NCI-H2029 (cell line): ENCODE measurements at places on chromosomes 6 and 20.
A peak's percentile ranks its signal among the peaks of the same experiment; 100 is the strongest.

GRCh38 chr20:32943490-32944052 is 60.7 kb downstream of the SUN5 start:
- DNase-seq: no peak

DNA sequence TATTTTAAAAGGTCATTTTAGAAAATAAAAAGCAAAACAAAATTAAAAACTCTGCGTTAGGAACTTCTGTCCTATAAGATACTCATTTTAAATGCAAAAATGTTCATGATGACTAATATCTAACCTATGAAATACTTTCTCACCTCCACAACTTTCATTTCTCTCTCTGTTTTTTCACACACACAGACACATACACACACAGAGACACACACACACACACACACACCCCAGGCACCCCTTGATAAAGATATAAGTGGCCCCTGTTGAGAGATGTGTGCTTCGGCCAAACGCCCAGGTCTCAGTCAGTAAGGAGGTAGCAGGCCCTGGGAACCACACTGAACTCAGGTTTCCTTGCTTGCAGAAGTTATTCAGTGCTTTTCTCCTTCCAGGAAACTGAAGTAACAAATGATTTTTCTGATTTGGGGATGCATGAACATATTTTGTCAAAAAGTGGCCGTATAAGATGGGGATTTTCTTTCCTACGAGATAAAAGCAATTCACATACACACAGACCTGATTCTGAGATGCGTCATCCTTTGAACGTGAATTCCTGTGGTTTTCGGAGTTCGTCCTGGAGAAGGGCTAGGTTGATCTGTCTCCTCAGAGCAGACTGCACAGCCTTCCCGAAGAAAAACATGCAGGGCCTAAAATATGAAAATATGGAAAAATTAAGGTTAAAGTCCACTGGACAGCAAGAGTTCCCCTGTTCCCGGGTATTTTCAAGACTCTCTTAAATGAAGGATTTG is 306.8 kb upstream of the FOXQ1 start:
- no peak for DNase-seq

GRCh38 chr6:22926790-22927354 is 357.5 kb downstream of the HDGFL1 start:
- DNase-seq: no peak

GRCh38 chr6:43969158-43969981 is 157.9 kb downstream of the MRPL14 start:
- no peak for DNase-seq

DNA sequence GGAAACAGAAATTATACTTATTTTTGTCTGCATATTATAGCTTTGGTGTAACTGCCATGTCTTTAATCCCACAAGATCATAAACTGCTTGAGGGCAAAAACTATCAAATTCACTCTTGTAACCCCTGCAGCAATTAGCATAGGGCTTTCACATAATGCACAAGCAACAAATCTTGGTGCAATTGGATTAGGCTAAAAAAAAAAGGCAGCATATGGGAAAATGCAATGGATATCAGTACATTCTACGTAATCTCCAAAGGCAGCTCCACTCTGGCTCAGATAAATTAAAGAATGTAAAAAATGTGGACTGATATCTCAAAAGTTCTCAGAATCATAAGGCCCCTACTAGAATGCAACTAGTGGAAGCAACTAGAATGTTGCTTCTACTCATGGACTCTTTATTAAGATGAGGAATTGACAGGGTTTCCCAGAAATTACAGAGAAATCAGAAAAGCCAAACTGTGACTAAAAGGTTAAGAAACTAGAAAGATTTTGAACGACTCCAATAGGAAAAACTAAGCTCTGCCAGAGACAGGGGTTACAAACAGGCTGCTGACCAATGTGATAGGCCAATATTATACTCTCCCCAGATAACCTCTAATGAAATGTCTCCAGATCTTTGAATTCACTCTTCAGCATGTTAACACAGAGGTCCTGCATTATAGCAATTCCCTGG is 55.0 kb downstream of the FILIP1 start:
- DNase-seq: no peak

- DNase-seq: no peak
Measured at GRCh38 chr20:51402201-51402600, 140.3 kb downstream of the NFATC2 start.

DNA sequence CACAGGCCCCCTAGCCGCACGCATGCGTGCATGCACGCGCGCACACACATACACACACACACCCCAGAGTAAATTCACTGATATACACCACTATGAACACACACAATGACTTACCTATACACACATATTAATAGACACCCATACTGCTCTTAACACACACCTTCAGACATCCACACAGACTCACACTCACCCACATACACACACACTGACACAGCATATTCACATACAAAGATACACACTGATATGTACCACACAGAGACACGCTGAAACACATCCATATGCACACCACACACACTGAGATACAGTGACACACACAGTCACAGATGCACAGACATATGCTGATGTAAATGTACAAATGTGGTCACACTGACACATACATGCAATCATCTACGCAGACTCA is 5.6 kb downstream of the SGK2 start:
- no peak for DNase-seq

- DNase-seq: no peak
Measured at GRCh38 chr6:166112580-166112979, 55.1 kb downstream of the TBXT start.

DNA sequence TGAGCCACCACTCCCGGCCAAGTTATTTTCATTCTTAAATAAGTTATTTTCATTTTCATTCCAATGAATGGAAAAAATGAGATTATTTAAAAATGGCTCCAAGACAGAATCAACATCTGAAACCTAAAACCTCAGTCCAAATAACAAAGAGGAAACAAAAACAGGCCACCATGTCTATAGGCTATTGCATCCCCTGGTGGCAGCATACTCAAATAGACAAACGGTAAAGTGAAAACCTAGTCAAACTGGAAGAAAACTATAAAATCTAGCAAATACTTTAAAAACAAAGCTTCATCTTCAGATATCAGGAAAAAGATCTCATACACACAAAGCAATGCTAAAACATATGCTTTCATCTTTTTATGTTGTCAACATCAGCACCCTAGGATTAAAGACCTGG is 20.9 kb downstream of the IL17A start:
- no peak for DNase-seq

GRCh38 chr20:16918366-16918765 is 170.2 kb downstream of the OTOR start:
- no peak for DNase-seq

DNA sequence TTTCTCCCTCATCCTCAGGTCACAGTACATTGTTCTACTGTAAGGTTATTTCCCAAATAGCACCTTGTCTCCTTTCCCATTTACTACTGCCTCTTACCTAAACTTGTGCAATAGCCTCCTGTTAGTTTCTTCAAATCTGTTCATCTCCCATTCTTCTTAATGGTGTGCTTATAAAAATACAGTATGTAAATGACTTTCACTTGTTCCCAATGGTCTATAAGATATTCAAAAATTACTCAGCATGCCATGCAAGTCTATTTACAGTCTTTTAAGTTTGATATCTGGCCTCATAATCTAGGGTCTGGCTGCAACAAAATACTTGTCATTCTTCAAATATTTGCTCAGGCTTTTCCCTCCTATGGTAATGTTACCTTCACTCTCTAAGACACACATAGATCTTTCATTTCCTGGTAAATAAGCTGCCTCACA is 31.5 kb upstream of the RHAG start:
- DNase-seq: peak; percentile 12

- DNase-seq: no peak
Measured at GRCh38 chr6:43261198-43261597, 17.9 kb downstream of the TTBK1 start.

GRCh38 chr6:155040154-155040553 is 45.0 kb downstream of the TIAM2 start:
- no peak for DNase-seq

DNA sequence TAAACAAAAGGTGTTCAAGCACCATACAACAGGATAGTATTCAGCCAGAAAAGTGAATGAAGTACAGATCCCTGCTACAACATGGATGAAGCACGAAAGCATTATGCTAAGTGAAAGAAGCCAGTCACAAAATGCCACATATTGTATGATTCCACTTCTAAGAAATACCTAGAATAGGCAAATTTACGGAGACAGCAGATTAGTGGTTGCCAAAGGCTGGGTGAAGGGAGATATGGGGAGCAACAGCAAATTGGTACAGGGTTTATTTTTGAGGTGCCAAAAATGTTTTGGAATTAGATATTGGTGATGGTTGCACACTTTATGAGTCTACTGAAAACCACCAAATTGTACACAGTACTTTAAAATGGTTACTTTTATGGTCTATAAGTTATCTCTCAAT is 23.2 kb downstream of the MAP3K5 start:
- DNase-seq: no peak

DNA sequence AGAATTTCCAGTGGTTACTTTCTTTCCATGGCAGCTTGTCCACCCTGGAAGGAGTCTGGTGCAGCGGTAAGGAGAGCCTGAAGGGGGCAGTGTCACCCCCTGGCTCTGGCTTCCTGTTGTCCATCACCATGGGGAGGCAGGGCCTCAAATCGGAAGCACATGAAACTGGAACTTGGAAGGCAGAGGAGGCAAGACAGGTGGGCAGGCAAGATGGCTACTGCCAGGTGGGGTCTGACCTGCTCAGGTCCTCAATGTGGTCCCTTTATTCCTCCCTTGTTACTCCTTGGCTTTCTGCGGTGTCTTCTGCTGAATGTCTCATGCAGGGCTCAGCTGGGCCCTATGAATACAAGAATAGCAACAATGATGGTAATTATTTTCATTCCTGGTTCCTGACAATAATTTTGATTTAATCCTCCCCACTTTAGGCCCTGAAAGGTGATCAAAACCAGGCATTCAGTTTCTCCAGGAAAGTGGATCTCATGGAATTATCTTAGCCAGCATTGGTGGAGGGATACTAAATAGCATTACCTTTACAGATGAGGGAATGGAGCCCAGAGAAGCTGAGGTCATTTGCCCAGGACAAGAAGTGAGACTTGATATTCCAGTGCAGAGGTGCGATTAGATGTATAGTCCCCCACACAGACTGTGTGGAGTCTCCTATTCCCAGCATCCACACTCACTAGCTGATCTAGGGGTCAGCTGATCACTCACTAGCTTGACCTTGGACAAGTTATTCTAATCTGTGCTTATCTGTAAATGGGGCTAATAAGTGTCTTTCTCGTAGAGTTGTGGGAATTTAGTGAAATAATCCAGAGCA is 17.6 kb upstream of the SNAI1 start:
- no peak for DNase-seq

- no peak for DNase-seq
Measured at GRCh38 chr6:72783035-72783434, 161.2 kb downstream of the KCNQ5 start.

- peak; percentile 76 for DNase-seq
Measured at GRCh38 chr6:115271434-115271833, 789.3 kb downstream of the FRK start.
